ENCODE measurements at places on chromosomes 1 and 21.

DNA sequence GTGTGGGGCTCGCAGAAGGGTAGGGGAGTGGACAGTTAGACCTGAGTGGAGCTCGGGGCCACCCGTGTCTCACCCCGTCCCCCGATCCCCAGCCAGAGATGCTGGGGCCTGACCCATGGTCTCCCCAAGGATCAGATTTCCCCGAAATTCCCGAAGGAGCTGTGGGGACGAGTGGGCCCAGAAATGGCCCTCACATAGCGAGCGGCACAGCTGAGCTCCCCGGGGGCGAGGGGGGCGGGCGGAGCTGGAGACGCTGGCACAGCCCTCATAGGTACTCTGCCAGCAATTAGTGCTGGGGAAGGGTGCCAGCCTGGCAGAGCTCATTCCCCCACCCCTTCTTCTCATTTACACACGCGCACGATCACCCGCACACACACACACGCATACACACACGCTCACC, 9.2 kb downstream of the CASZ1 start:
- no peak for DNase-seq

- DNase-seq: peak; percentile 17
Observed at GRCh38 chr1:197481101-197481500, 213.0 kb downstream of the CRB1 start.

DNA sequence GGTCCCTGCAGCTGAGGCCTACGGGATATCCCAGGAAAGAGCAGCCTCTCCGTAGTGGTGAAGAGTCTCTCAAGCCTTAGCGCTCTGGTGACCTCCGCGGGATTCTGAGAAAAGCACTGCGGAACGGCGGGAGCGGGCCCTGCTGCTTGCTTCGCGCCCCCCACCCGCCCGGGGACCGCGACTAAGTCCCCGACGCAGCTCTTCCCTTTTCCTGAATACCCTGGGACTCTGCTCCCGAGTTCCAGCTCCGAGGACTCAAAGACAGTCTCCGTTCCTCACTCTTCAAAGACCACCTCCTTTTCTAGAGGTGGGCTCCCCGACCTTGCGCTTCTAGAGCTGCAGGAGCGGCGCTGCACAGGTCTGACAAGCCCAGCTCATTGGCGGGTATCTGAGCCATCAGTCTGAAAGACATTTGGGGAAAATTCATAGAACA, 3.6 kb upstream of the PRRX1 start:
- DNase-seq: no peak

DNA sequence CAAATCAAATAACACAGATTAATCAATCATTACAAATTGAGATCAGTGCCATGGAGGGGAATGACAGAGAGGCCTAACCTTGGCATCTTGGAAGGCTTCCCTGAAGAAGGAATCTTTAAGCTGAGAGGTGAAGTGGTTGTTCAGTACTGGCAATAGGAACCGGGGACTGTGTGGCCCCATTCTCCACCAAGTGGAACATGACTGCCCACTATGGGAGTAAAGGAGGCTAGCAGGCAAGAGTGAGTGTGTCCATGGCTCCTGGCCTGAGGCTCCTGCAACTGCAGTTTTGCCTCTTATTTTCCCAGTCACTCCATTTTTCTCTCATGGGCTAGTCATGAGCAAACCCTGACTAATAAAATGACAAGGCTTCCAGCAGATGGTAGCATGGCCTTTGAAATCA, 112.2 kb upstream of the GJB5 start:
- no peak for DNase-seq

DNA sequence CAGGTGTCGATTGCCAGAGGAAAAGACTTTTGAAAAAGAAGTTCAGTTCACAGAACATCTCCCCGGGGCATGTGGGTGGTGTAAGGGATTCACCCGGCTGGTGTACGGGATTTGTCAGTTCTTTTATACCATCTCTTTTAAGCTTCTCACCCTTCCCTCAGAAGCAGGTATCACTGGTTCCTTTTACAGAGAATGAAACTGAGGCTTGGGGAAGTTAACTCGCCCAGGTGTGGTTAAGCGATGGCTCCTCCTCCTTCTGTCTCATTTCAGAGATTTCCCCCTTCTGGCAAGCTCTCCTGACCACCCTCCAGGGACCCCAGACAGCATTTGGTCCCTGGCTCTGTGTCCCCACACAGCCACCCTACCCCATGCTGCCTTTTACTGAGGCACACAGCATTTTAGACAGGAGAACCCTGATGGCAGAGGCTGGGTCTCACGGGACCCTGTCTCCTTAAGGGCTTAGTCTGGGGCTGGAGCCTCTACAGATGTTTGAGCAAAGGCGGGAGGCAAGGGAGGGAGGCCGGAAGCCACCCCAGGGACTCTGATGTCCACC, 2.8 kb upstream of the ECE1 start:
- no peak for DNase-seq

DNA sequence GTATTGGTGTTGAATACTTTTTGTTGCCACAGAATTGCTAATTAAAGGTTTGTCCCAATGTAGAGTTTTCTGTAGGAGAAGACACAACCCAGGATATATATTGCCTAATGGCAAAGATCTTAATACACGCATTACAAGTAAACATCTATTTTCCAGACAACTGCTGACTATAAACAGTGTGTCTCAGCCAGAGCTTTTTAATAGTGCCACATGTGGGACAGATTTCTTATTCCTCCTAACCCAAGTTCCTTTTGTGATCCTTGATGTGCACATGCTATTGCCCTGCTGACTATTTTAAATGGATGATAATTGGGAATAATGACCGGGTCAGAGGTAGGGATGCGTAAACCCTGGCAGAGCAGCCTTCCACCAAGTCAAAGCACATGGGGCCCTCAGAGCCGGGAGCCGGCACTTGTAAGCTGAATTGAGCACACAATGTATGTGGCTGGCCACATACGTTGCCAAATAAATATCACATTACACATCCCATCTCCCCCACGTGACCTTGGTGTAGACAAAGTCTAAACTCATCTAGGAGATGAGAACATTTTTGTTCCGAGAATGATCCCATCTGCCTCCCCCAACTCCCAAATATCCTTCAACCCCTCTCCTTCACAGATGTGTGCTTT, 209.8 kb upstream of the NFIA start:
- no peak for DNase-seq

DNA sequence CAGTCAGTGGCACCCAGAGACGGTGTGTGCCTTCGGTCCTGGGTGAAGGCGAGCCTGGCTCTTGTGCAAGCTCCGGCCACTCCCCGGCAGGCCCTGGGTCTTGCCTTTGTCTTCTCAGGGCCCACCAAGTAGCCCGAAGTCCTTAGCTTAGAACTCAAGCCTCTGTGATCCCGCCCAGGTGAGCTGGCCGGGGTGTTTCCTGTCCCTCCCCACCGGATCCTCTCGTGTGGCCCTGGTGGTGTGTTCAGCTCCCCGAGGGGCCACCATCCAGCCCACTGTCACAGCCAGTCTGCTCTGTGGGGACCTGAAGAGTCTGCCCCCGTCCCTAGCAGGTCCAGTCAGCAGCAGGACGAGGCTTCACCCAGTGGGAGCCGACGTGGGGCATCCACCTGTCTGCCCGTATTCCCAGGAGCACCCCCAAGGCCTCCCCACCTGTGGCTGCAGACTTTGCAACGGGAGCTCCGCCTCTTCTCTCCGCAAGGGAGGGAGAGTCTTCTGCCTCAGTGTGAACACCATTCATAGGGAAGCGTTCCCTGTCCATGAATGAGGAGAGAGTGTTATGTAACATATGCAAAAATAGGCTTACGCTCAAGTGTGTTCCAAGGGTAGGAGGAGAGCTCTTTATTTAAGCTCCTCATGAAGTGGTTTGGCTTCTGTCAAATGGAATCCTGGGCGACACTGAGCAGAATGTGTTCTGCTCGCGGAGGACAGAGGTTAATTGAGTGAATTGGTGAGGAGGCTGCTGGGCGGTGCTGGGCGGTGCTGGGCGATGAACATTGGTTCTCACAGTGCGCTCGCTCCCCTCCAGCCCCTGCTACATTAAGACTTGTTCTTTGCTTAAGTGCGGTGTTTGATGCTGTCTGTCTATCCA, 108.9 kb downstream of the CRYAA start:
- DNase-seq: no peak

- DNase-seq: no peak
Observed at GRCh38 chr1:90732136-90732535, 15.0 kb upstream of the BARHL2 start.

GRCh38 chr1:165117482-165117881, 239.0 kb downstream of the LMX1A start:
- no peak for DNase-seq

- DNase-seq: no peak
Observed at GRCh38 chr1:37151789-37152188, 117.5 kb upstream of the GRIK3 start.

DNA sequence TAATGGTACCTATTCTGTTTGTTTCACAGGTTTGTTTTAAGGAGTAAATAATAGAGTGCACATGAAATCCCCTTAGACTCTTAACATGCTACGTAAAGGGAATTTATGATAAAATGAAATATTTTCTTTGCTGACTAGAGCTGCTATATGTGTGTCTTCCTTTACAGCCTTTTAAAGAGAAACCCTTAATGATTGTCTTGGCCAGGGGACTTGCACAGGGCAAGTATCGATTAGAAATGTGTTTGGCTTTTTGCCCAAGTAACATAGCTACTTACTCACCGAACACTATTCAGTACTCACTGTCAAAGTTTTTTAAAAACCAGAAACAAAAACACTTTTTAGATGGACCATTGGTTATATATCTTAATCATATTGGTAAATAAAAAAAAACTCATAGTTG, 71.3 kb upstream of the KIAA1614 start:
- DNase-seq: no peak

DNA sequence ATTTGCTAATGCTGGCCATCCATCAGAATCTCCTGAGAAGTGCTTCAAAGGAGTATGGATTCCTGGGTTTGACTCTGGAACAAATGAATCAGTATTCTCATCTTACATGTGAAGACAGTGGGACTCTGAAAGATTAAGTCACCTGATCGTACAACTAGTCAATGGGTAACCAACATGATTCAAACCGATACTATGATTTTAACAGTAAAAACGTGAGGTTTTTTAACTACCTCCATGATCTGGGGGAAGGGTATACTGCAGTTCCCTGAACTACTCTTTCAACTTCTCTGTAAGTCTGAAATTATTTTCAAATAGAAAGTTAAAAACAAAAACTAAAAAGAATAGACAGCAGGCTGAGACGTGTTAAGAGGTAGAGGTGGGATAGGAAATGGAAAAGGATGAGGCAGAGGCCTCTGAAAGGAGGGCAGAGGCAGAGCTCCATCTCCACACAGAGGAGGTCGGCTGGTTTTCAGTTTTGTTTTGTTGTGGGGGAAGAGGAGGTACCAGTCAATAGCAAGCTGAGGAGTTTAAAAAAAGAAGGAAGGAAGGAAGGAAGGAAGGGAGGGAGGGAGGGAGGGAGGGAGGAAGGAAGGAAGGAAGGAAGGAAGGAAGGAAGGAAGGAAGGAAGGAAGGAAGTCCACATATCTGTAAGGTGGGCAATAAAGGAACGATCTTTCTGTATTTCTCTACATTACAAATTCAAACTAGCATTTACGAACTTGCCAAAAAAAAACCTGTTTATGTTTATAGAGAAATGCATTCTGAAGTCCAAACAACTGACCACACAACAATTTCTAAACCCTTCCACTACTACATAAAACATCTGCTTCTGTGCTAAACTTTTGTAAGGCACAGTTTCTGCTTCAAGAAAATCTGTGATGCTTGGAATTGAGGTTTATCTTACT, 213.1 kb downstream of the RERE start:
- DNase-seq: no peak

GRCh38 chr1:156848461-156849150, 10.3 kb downstream of the INSRR start:
- DNase-seq: no peak

DNA sequence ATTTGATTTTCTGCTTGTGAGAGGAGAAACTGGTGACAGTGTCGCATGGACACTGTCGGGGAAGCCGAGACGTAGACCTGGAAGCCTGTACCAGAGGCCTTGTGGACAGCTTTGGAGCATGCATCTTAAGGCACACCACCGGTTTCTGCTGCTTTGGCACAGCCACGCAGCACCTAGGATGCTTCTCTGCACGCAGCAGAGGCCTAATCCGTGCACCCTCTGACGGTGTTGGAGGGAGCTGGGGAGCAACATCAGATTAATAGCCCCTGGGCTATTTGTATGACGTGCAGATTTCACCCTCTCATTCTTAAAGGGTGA, 30.3 kb downstream of the TEX35 start:
- no peak for DNase-seq

- DNase-seq: no peak
Observed at GRCh38 chr1:229012823-229013222, 258.1 kb upstream of the RAB4A start.

- DNase-seq: no peak
Observed at GRCh38 chr1:173082913-173083312, 32.2 kb upstream of the TNFSF18 start.

DNA sequence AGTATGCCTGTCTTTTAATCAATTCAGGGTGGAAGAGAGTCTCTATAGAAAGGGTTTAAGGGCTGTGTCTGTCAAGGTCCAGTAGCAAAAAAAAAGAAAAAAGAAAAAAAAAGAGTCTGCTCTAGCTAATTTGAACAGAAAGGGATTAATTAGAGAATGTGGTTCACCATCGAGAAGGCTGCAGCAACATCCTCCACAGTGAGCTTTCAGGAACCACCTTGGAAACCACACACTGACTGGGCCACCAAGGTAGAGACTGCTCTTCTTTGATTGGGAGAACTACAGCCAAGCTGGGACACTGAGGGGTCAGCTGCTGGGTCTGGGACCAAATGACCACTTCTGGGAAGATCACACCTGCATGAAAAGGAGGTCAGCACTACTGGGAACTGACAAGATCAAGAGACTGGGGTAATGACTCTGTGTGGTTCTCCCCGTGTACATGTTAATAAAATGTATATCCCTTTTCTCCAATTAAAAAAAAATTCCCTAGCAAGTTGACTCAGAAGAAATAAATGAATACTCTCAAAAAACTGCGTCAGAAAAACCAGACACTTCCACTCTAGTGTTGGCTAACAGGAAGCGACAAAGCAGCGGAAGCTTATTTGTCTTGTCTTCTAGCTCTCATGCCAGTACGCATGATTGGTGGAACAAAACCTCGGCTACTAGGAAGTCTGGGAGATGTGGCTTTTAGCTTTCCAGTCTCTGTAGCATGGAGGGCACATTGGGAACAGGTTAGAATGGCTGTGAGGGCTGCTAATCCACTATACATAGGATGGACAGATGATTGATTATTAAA, 60.0 kb upstream of the IVNS1ABP start:
- no peak for DNase-seq

DNA sequence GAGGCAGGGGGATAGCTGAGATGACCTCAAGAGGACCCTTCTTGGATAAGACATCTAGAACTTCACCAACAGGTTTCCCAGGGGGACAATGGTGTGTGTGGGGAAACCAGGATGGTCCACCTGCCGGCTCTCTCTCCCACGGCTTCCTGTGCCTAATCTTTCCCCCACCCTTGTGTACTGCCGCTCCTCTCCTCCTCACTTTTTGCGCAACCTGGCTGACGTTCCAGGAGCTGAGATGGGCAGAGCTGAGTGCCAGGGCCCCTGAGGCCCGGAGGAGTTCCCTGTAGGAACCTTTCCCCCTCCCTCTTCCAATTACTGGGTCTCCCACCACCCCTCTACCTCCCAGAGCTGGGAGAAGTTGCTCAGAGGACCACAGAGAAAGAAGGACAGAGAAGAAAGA, 6.9 kb downstream of the SLC26A9 start:
- DNase-seq: no peak

Measured in H4 (cell line).